Uterus (tissue), 4 donors: ENCODE measurements at places on chromosomes 7 and 10.

DNA sequence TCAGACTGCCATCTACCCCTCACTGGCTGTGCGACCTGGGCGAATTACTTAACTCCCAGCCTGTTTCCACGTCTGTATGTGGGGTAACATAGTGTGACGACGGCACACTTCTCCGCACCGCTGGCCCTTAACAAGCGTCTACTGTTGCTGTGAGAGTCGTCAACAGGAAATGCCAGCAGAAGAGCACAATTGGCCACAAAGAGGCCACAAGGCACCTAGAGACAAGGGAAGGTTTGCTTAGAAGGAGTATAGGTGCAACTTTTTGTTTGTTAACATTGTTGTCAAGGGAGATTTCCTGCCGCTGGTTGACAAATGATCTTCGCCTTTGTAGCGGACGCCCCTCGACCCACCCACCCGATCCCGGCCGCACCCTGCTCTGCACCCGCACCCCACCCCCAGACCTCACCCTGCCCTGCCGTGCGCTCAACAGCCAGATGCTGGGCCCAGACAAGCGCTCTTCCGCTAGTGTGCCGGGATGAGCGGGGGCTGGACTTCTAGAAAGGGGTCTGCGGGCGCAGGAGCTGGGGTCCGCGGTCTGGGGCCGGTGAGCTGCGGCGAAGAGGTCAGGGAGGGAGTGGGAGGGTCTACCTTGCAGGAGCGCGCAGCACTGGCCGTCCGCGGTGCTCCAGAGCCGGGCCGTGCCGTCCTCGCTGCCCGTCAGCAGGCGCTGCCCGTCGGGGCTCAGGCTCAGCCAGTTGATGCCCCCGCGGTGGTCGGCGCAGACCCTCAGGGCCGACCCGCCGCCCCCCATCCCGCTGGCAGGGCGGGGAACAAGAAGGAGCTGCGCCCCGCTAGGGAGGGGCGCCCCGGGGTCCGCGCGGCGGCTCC is 785 bp downstream of the WDR86 start:
- no peak for DNase-seq

- DNase-seq = no peak
Measured at GRCh38 chr10:17231788-17232187, 3.7 kb downstream of the VIM start.

DNA sequence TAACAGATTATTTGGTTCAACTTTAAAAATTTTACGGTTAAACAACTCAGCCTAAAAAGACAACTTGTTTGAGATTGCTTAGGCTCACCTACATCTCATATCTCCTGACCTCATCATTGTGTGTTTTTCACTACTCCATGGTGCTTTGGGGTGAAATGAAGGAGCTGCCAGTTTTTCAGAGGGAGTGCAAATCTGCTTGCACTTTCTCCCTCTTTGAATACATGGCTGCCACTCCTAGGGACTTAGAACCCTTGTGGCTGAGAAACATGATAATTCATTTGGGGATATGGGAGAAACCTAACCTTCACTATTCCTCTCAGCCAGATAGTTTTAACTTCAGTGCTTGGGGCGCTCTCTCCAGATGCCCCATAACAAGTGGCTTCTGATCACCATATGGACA is 2.7 kb downstream of the CCSER2 start:
- no peak for DNase-seq

DNA sequence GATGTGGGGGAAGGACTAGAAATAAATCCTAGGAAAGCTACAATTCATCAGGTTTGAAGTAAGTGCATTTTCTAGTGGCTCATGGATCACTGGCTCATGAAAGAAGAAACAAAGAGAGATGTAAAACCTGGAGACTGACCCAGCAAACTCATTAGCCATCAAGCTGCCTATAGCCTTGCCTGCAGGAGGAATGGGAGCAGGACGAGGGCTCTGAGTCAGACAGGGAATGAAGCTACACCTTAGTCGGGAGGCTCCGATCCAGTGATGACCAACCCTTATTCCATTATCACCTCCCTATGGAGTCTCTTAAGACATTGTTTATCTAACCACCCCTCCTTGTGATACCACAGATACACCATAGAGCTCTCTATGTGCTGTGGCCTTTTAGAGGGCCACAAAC is 112.5 kb upstream of the WDR11 start:
- DNase-seq = no peak

DNA sequence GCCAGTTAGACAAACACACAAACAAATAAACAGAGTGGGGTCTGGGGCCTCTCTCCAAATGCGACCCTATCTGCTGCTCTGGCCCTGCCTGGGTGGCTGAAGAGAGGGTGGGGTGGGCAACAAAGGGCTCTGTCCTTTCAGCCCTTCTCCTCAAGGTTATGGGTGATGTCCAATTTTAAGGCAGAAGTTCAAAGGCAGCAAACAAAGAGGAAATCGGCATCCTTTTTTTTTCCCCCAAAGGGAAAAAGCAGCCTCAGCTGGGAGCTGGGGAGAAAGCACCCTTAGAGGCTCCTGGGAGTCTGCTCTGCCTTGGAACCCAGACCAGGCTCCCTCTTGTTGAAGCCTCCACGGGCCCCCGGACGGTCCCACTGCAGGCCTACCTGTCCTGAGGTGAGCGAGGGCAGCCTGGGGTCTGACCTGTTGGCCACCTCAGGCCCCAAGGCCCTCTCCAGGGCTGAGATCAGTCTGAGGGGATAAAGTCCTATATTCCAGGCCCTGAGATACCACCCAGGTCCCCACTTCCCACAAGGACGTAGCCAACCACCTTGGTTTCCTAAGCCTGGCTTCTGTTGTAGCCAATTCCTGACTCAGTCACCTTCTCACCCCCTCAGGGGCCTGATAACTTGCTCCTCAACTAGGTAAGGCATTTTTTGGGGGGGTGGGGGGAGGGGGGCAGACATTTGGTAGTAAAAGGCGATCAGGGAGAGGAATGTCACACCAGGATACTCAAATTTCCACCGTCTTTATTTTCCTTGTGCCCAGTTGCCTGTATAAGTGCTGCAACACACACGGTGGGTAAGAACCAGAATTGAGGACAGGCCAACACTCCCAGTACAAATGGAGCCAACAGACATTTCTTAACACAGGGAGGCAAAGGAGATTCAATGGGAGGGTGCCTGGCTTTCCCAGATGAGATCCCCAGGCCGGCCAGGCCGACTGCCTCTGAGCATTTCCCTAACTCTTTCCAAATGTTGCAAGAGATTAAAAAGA is 4.3 kb downstream of the HOXA11 start:
- DNase-seq = peak; percentile 62

DNA sequence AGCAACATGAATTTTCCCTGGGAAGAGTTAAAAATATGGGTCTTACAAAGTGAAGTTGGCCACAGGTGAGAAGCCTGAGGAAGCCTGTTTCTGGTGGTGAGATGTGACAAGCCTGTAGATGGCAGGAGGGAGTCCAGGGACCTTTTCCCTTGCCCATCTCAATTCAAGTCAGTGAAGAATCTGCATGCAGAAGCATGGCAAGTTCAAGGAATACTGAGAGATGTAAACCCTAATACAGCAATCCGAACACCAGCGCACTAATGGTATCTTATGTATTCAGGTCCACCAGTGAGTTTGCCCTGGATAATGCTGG is 73.6 kb downstream of the RHOBTB1 start:
- no peak for DNase-seq

GRCh38 chr10:72134785-72135767 is 46.7 kb upstream of the SPOCK2 start:
- no peak for DNase-seq

DNA sequence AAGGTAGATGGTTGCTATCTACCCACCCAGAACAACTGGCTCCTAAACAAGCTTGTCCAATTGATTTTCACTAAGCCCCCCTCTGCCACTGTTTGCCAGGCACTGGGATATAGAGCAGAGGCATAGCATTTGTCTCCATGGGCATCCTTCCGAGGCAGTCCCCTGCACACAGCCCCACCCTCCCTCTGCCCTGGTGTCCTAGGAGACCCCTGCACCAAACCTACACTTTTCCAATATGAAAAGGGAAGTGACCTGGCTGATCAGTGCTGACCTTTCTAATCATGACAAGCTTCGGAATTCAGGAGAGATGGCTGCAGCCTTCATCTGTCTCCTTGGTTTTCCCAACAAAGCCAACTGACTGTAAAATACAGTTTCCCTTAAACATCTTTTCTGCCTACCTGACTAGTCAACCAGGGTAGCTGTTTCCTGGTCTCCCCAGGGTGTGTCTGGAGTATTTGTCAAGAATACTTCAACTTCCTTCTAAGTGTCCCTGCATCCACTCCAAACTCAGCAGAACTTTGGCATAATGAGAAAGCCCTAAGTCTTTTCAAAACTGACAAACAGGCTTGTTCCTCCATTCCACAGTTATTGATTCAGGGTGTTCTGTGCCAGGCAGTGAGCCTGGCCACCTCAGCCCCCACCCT is 7.6 kb upstream of the SLC18A3 start:
- no peak for DNase-seq

DNA sequence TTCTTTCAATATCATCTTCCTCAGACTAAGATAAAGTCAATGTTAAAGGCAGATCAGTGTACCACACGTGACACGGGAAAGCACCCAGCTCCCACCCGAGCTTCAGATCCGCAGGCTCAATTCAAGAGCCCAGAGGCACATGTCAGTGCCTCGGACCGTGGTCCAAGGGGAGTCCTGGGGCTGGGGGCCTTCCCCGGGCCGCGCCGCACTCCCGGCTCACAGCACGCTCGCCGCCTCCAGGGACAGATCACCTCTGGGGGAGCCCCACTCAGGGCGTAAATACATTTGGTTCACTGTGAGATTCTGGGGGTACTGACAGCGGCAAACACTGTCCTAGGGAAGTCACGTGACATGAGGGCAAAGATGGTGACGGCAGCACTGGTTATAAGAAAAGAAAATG is 10.8 kb downstream of the BNIP3 start:
- DNase-seq = no peak

- no peak for DNase-seq
Measured at GRCh38 chr10:1630304-1630703, 107.0 kb downstream of the ADARB2 start.

DNA sequence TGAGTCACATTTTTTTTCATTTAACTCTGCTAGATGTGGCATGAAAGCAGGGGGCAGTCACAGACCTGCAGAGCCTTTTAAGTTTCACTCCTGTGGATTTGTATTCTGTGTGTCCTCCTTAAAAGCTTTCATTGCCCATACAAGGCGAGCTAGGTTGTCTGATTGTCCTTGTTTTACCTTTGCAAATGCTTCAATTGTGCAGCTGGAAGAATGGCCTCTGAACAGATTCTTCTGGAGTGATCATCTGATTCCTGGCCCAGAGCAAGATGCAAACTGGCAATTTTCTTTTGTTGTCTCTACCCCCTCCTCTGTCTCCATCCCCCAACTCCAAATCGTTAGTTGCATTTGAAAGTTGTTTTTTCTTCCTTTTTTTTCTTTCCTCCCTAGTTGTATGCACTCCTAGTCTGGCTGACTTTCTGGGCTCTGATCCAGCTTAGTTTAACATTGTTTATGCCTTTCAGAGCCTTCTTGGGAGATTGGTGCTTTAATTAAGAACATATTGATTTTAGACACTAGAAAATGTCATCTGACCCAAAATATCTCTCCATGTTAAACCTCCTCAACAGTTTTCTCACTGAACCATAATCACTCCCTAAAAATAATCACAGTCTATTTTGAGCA is 150.2 kb downstream of the REEP3 start:
- DNase-seq = no peak

- no peak for DNase-seq
Measured at GRCh38 chr7:144941127-144941526, 105.3 kb upstream of the TPK1 start.

- DNase-seq = no peak
Measured at GRCh38 chr7:75983471-75984129, 10.8 kb downstream of the TMEM120A start.
